ENCODE measurements at places on chromosomes 16 and 17. TPM values are rescaled to one million over a fixed set of nuclear protein-coding genes. Genes with fewer than 3 reads are reported as not detected.
A peak's percentile ranks its signal among the peaks of the same experiment; 100 is the strongest.

DNA sequence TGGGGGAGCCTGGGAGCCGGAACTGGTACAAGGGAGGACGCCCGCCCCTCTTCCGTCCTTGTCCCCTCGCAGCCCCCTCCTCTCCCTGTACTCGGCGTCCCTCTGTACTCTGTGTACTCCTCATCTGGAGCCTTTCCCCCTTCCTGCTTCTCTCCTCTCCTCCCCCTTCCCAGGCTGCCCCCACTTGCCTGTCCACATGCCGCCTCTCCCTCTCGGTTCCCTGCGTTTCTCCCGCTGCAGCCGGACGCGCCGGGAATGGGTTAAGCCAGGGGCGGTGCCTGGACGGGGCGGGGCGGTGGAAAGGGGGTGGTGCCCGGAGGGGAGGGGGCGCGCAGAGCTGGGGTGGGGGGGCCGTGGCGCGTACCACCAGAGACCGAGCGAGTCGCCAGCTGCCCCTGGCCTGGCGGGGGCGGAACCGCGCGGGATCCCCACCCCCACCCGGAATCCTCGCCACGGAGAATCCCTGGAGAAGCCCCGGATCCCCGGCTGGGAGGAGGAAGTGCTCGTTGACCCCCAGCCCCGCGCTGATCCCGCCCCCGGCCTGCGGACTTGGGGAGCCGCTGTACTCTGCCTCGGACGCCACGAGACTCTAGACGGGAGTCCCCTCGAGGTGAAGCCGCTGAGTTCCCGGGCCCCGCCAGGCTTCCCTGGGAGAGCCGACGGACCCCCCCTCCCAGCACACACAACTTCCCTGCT is 22.6 kb downstream of the GJD3 start:
- H3K4me1 ChIP-seq, result peaks cover 83% of the 10 kb centered on the region
- H3K36me3 ChIP-seq, result peaks cover 25% of the 10 kb centered on the region
- H3K27ac ChIP-seq, result no peak overlapping the region
- no peak for DNase-seq
- peak overlapping the region; percentile 85 for H3K4me3 ChIP-seq
- H3K27me3 ChIP-seq, result no peaks in the 10 kb centered on the region

DNA sequence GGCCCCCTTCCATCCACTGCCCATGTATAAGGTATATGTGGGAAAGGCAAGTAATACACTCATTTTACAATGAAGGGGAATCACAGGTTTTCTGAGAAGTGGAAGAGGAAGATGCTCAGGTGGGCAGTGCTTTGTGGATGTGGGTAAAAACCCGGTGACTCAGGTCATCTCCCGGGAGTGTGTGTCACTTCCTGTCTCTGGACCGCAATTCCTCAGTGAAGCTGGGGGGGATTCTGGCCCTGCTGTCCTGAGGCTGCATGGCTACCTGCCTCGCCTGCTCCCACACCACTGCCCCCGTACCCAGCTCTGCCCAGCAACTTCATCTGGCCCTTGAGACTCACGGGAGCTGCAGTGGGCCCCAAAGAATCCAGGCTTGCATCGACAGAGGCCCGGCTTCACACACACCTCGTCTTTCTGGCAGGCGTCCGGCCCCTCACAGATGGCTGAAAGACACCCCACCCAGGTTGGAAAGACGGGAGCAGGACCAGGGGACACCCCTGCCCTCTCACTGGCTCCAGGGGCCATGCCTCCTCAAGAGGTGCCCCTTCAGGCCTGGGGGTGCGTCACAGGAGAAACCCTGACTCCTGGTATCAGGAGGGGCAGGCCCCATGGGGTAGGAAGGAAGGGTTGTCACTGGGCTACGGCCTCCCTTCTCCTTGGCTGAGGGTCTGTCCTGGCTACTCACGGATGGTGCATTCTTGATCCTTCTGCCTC is 882 bp downstream of the SCARF1 start:
- H3K27ac ChIP-seq, result peak overlapping the region; percentile 84
- peak overlapping the region; percentile 85 for H3K4me3 ChIP-seq
- DNase-seq, result peak; percentile 62
- H3K27me3 ChIP-seq, result no peaks in the 10 kb centered on the region
- H3K4me1 ChIP-seq, result peaks cover 41% of the 10 kb centered on the region

Gene TK1
- 3.8 TPM for total RNA-seq

DNA sequence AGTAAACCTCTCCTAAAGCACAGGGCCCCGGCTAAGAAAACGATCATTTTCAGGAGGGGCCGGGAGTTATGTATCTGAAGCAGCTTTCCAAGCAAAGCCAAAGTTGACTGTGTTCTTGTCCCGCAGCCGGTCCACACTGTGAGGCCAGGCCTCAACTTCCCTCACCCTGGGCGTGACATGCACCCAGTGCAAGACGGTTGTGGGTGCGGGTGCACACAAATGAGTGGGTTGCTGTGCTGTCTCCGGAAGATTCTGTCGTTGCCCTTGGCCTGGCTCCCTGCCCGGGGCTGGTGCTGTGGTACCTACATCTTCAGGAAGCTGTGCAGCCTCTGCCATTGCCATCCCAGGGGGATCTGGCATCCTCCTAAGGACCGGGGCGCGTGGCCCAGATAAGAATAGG is 16.6 kb downstream of the MLYCD start:
- H3K4me3 ChIP-seq, result no peak overlapping the region
- H3K4me1 ChIP-seq, result no peaks in the 10 kb centered on the region
- no peak for DNase-seq

- no peak for DNase-seq
- H3K27me3 ChIP-seq, result no peaks in the 10 kb centered on the region
- H3K4me1 ChIP-seq, result no peaks in the 10 kb centered on the region
- no peak overlapping the region for H3K4me3 ChIP-seq
- no peaks in the 10 kb centered on the region for H3K36me3 ChIP-seq
Observed at GRCh38 chr16:19282101-19282500, 3.4 kb upstream of the CLEC19A start.

Gene GDPD3
- 4.9 TPM for total RNA-seq

Gene SEZ6L2
- not detected for total RNA-seq

GRCh38 chr16:85948616-85949265 is 49.8 kb downstream of the IRF8 start:
- H3K27ac ChIP-seq, result peak overlapping the region; percentile 93
- DNase-seq, result no peak
- H3K4me3 ChIP-seq, result peak overlapping the region; percentile 84
- no peaks in the 10 kb centered on the region for H3K36me3 ChIP-seq
- no peaks in the 10 kb centered on the region for H3K27me3 ChIP-seq
- peaks cover 81% of the 10 kb centered on the region for H3K4me1 ChIP-seq

DNA sequence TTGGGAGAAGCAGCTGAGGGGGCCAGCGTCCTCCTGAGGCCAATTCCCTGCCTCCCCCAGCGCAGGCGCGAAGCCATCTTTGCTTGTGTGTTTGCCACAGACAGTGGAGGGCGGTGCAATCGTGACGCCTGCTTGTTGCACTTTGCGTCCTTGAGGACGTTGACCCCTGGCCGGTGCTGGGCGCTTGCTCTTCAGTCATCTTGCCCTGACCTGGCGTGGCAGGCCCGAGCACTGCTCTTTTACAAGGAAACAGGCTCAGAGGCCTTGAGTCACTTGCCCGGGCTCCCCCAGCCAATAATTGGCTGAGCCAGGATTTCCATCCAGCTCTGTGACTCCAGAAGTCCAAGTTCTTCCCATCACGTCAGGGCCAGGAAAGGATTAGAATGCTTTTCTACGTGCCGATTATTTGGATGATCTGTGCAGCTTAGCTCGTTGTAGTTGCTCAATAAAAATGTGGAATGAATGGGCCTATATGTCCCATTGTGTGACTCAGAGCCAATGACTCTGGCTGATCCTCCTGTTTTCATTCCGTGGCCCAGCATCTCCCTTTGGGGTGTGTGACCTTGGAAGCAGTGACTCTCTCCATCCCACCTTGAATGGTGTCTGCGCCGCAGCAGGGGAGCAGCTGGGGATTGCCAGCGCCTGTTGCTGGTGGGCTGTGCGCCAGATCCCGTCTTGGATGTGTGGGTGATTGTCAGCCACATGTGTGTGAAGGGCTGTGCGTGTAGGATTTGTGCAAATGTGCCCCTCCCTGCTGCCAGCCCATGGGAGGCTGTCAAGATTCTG is 214.1 kb downstream of the SEC14L1 start:
- H3K27ac ChIP-seq, result no peak overlapping the region
- H3K27me3 ChIP-seq, result no peaks in the 10 kb centered on the region
- H3K36me3 ChIP-seq, result no peaks in the 10 kb centered on the region
- no peak for DNase-seq
- H3K4me3 ChIP-seq, result no peak overlapping the region

Gene GNGT2
- total RNA-seq, result 8.1 TPM

Gene PAGR1
- total RNA-seq, result 20.3 TPM

DNA sequence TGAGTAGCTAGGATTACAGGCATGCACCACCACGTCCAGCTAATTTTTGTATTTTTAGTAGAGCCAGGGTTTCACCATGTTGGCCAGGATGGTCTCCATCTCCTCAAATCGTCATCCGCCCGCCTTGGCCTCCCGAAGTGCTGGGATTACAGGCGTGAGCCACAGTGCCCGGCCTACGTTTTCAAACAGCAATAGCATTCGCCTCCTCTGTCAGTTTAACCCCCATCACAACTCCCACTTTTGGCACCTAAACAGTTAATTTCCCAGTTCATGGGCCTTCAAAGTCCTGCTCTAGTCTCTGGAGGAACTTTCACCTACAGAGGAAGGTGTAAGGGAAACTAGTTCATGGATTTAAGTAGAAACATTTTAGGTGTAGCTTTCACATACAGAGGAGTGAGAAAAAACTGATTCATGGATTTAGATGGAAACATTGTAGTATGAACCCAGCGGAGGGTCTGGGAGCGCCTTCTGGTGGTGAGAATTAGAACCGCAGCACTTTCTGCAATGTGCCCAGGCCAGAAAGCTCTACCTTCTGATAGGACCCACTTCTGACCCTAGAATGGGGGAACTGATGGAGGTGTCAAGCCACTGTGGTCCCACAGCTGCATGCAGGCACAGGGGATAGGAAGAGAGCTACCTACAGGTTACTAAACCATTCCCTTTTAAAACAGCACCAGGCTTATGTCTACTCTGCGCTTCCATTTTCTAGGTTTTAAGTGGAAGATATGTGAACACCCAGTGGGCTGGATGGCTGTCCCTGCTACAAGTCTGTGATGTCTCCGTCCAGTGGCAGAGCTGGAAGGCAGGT is 12.0 kb upstream of the MEOX1 start:
- no peaks in the 10 kb centered on the region for H3K36me3 ChIP-seq
- H3K27me3 ChIP-seq, result peaks cover 5% of the 10 kb centered on the region
- no peak overlapping the region for H3K27ac ChIP-seq
- peak; percentile 65 for DNase-seq
- H3K4me3 ChIP-seq, result no peak overlapping the region
- H3K4me1 ChIP-seq, result peaks cover 7% of the 10 kb centered on the region

- H3K4me3 ChIP-seq, result no peak overlapping the region
- H3K27ac ChIP-seq, result no peak overlapping the region
- no peak for DNase-seq
- no peaks in the 10 kb centered on the region for H3K27me3 ChIP-seq
- H3K4me1 ChIP-seq, result peaks cover 71% of the 10 kb centered on the region
- no peaks in the 10 kb centered on the region for H3K36me3 ChIP-seq
Observed at GRCh38 chr17:77329741-77330531, 189.2 kb downstream of the SEC14L1 start.

Gene STH
- total RNA-seq, result not detected

DNA sequence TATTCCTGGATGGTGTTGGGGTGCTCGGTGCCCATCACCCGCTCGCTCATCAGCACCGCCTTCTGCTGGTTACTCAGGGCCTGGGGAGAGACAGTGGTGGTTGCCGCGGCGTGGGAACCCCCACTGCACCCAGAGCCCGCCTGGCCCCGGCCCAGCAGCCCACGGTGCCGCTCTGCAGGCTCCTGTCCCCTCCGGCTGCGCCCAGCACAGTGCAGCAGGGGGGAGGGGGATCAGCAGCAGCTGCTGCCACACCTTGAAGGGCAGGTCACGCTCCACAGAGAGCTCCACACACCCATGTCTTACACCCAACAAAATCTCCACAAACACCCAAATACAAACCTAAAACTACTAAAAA is 18.8 kb downstream of the CLUH start:
- H3K27ac ChIP-seq, result no peak overlapping the region
- H3K4me3 ChIP-seq, result no peak overlapping the region
- no peaks in the 10 kb centered on the region for H3K27me3 ChIP-seq
- peaks cover 8% of the 10 kb centered on the region for H3K4me1 ChIP-seq

All from activated B cell treated with CpG ODN at 0.5 μM for 24 hours (primary cell).